DND-41 (cell line): ENCODE measurements at places on chromosomes 7 and 10.

DNA sequence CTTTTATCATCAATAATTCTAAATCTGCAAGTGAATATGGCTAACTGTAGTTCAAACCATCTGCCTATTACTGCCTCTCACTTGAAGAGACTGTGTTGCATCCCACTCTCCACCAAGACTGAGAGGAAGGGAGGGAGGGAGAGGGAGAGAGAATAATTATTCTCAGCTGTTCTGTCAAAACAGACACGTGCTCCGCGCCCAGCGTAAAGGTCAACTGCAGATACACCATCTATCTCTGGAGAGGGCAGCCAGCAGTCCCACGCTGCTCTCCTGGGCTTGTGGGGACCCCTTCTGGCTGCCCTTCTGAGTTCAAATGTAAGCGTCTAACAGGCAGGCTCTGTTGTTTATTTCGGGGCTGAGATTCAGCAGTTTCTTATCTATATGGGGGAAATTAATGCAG lies 625.5 kb upstream of the GALNT17 start:
- no peaks in the 10 kb centered on the region for H3K4me1 ChIP-seq
- DNase-seq, result no peak
- no peaks in the 10 kb centered on the region for H3K27me3 ChIP-seq
- no peak overlapping the region for H3K4me3 ChIP-seq

DNA sequence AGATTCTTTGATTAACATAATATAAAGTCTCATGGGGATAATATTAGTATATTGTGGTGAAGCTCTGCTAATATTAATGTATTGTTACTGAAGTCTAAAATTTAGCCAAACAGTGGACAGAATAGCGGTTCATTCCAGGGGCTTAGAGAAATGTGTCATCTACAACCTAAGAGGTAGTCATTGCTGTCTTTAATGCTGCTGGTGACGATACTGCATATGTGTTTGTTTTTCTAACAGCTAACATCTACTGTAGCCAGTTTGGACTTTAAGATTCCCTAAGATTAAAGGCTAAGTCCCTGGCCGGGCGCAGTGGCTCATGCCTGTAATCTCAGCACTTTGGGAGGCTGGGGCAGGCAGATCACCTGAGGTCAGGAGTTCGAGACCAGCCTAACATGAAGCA lies 102.0 kb upstream of the SAMD8 start:
- no peaks in the 10 kb centered on the region for H3K27me3 ChIP-seq
- no peak overlapping the region for H3K27ac ChIP-seq
- no peak overlapping the region for H3K4me3 ChIP-seq
- H3K4me1 ChIP-seq, result no peaks in the 10 kb centered on the region
- H3K36me3 ChIP-seq, result peaks cover 10% of the 10 kb centered on the region; the same call in 1 of the 2 replicates

DNA sequence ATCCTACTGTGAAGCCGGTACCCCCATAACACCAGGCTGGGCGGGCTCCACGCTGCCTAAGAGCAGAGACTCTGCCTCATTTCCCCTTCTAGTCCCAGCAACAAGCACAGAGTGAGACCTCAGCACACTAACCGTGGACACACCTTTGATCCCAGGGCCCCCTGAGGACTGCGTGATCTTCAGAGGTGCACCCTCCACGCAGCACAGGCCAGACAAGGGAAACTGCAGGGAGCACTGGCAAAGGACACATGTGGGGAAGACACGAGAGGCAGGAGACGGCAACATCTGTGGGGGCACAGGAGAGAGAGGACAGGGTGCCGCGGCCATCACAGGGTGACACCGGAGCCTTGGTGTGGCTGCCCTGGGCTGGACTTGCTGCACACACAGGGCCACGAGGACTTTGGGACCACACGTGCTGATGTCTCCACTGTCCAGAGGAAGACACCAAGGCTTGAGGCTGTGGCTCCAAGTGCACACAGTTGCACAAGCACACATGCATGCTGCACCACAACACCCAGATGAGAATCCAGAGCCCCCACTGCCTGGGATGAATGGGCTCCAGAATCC lies 128.8 kb downstream of the PTPRN2 start:
- no peak for DNase-seq
- no peaks in the 10 kb centered on the region for H3K36me3 ChIP-seq
- no peak overlapping the region for H3K27ac ChIP-seq
- H3K4me1 ChIP-seq, result no peaks in the 10 kb centered on the region
- H3K4me3 ChIP-seq, result no peak overlapping the region

DNA sequence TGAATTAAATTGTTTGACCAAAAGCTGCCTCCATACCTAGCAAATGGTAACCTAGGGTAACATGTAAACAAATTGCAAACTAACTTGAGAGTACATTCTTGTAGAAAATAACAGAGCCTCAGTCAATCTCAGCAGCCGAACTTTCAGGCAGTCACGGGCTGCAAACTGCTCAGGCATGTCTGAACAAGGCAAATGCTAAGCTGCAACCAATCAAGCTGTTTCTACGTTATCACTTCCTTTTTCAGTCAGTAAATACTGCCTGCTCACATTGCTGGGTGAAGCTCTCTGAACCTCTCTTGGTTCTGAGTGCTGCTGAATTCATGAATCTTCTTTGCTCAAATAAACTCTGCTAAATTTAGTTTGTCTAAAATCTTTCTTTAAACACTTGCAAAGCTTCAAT lies 1212.4 kb downstream of the SORCS1 start:
- H3K27ac ChIP-seq, result no peak overlapping the region
- H3K36me3 ChIP-seq, result no peaks in the 10 kb centered on the region
- H3K4me1 ChIP-seq, result no peaks in the 10 kb centered on the region
- DNase-seq, result no peak
- no peak overlapping the region for H3K4me3 ChIP-seq

DNA sequence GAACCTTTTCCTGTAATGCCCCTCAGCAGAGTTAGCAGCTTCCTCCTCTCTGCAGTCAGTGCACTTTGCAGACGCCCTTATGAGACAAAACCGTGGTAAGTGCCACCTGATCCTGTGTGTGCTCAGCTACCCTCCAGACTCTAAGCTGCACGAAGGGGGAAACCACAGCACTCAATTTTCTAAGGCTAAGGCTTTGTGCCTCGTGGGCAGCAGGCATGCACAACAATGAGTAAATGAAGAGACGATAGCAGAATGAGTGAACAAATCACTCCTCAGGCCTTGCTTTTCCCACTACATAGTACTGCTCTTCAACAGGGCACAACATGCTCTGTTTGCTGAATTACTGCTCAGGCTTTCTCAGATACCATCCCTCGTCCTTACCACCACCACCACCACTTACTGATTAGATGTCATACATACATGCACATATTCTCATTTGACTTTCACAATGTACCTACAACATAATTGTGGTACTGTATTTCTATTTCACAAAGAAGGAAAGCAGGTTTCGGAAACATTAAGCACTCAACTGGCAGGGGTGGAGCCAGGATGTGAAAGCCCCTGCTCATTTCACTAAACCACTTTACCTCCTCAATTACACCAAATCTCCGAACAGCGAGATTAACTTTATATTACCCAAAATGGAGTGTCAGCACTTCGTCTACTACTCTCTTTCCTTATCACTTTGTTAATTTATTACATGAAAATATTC lies 85.4 kb downstream of the ICA1 start:
- H3K4me1 ChIP-seq, result peaks cover 30% of the 10 kb centered on the region
- no peaks in the 10 kb centered on the region for H3K36me3 ChIP-seq
- DNase-seq, result peak; percentile 67
- no peaks in the 10 kb centered on the region for H3K27me3 ChIP-seq
- H3K27ac ChIP-seq, result peak overlapping the region; percentile 83
- no peak overlapping the region for H3K4me3 ChIP-seq

GRCh38 chr10:78727728-78728127 lies 341.0 kb upstream of the ZMIZ1 start:
- H3K27me3 ChIP-seq, result peaks cover 11% of the 10 kb centered on the region
- no peak overlapping the region for H3K4me3 ChIP-seq
- no peak overlapping the region for H3K27ac ChIP-seq
- H3K4me1 ChIP-seq, result no peaks in the 10 kb centered on the region

GRCh38 chr10:64444564-64444963 lies 923.4 kb downstream of the REEP3 start:
- H3K36me3 ChIP-seq, result no peaks in the 10 kb centered on the region
- no peaks in the 10 kb centered on the region for H3K27me3 ChIP-seq
- no peak overlapping the region for H3K27ac ChIP-seq
- no peaks in the 10 kb centered on the region for H3K4me1 ChIP-seq
- no peak for DNase-seq

DNA sequence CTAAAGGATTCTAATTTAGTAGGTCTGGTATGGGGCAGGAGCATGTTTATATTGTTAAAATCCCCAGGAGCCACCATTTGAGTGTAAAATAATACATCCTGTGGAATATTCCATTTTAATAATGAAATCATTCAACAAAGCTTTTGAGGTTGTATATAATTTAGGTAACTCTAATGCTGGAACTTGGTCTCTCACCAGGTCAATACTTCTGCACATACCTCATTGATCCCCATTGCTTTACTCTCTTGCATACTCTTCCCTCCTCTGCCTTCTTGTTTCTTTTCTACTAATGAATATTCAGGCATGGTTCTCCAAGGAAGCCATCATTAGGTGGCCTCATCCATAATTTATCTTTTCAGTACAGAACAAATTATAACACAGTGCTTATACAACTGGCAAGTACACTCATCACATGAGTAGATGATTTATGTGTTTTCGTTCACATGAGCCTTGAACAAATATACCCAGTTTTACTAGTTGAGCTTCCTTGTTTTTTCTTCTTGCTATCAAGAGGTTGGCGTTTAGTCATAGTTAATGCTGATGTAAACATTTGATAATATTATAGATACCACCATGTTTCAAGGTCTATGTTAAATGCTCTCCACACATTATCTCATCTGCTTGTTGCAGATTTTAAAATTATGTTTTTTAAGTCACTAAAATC lies 7.2 kb downstream of the PALS2 start:
- H3K36me3 ChIP-seq, result no peaks in the 10 kb centered on the region
- no peak overlapping the region for H3K4me3 ChIP-seq
- no peak overlapping the region for H3K27ac ChIP-seq
- H3K27me3 ChIP-seq, result no peaks in the 10 kb centered on the region

DNA sequence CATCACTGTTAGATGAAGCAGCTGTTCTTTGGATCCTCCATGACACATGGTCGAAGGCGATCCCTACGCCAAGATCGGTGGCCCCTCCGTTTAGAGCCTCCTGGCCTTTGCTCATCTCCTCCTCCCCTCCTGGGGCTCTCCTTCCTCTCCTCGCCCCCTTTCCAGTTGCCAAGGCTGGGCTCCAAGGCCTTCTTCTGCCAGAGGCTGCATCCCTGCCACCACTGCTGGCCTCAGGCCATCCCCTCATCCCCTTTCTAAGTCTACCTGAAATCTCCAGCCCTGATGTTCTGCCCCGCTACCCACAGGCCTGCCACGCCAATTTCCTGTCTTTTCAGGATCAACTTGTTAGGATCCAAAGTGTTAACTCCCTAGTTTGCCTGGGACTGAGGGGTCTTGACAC lies 265.1 kb upstream of the ZMIZ1 start:
- H3K4me3 ChIP-seq, result no peak overlapping the region
- no peak overlapping the region for H3K27ac ChIP-seq
- H3K27me3 ChIP-seq, result peaks cover 19% of the 10 kb centered on the region
- H3K36me3 ChIP-seq, result no peaks in the 10 kb centered on the region
- no peaks in the 10 kb centered on the region for H3K4me1 ChIP-seq

DNA sequence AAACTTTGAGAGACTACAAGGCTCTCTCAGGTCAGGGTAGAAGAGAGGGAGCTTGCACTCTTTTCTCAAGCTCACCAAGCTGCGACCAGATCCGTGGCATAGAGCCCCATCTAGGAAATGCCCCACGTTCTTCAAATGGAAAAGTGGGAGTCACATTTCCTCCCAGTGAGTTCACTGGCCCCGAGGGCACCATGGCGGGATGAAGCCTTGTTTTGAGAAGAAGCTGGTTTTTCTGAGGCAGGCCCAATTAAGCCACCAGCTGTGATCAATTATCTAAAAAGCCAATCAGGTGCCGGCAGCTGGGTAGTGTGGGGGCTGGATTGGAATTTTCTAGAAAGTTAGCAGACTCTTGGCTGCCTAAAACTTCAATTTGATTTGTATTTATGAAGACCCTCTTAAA lies 101.4 kb downstream of the ZNF365 start:
- H3K27me3 ChIP-seq, result no peaks in the 10 kb centered on the region
- no peak overlapping the region for H3K4me3 ChIP-seq
- H3K4me1 ChIP-seq, result no peaks in the 10 kb centered on the region
- DNase-seq, result no peak

- H3K27me3 ChIP-seq, result no peaks in the 10 kb centered on the region
These were observed 185.1 kb downstream of the NXPH1 start for GRCh38 chr7:8618441-8619070.

DNA sequence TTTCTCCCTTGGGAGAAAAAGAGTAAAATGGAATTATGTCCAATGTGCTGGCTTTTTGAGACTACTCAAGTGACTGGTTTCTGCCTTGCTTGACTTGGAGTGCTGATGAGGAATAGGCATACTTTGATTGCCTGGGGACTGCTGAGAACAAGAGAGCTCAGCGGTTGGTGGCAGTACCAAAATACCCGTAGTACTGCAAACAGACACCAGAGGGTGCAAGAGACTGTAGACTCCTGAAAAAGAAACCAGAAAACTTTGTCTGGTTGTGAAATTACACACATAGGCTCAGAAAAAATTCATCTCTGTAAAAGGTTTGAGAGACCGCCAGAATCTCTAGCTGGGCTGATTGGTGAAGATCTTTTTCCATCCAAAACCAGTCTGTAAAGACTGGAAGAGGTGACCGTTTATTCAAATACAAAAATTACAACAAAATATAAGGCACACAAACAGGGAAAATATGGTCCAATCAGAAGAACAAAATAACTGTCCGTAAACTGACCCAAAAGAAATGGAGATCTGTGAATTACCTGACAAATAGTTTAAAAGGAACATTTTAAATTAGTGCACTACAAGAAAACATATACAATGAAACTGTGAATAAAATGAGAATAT lies 18.5 kb downstream of the BICC1 start:
- peak; percentile 59 for DNase-seq
- H3K36me3 ChIP-seq, result no peaks in the 10 kb centered on the region
- no peak overlapping the region for H3K4me3 ChIP-seq
- H3K27me3 ChIP-seq, result no peaks in the 10 kb centered on the region
- H3K4me1 ChIP-seq, result no peaks in the 10 kb centered on the region
- H3K27ac ChIP-seq, result no peak overlapping the region

GRCh38 chr7:94056796-94057207 lies 52.6 kb upstream of the BET1 start:
- DNase-seq, result no peak
- H3K27me3 ChIP-seq, result no peaks in the 10 kb centered on the region
- H3K36me3 ChIP-seq, result no peaks in the 10 kb centered on the region
- no peaks in the 10 kb centered on the region for H3K4me1 ChIP-seq
- no peak overlapping the region for H3K4me3 ChIP-seq

DNA sequence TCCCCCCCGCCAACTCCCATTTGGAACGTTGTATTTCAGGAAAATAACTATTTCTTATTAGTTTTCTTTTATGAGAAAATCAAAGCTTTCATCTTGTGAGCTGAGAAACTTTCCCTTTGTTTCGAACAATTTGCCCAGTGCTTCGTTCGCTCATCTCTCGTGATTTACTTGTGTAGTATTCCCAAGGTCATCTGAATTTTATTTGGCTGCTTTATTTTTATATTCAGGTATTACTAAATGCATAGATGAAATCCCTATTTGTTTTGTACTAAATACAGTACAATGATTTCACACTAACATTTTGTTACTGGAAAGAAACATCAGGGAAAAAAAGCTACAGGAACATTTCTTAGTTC lies 12.0 kb upstream of the EBLN1 start:
- H3K27me3 ChIP-seq, result peaks cover 55% of the 10 kb centered on the region
- no peak for DNase-seq
- H3K4me1 ChIP-seq, result peaks cover 25% of the 10 kb centered on the region
- no peak overlapping the region for H3K27ac ChIP-seq
- no peaks in the 10 kb centered on the region for H3K36me3 ChIP-seq
- peak overlapping the region; percentile 63; the same call in 1 of the 2 replicates for H3K4me3 ChIP-seq

- no peak for DNase-seq
- H3K27me3 ChIP-seq, result no peaks in the 10 kb centered on the region
- no peak overlapping the region for H3K27ac ChIP-seq
- H3K4me3 ChIP-seq, result no peak overlapping the region
- no peaks in the 10 kb centered on the region for H3K36me3 ChIP-seq
These were observed 115.2 kb downstream of the ZNF37A start for GRCh38 chr10:38209332-38209731.
